Activated CD8-positive, alpha-beta T cell treated with anti-CD3 and anti-CD28 coated beads for 36 hours (primary cell): ENCODE measurements at places on chromosomes 6 and 20. TPM values are rescaled to one million over a fixed set of nuclear protein-coding genes. Genes with fewer than 3 reads are reported as not detected.

DNA sequence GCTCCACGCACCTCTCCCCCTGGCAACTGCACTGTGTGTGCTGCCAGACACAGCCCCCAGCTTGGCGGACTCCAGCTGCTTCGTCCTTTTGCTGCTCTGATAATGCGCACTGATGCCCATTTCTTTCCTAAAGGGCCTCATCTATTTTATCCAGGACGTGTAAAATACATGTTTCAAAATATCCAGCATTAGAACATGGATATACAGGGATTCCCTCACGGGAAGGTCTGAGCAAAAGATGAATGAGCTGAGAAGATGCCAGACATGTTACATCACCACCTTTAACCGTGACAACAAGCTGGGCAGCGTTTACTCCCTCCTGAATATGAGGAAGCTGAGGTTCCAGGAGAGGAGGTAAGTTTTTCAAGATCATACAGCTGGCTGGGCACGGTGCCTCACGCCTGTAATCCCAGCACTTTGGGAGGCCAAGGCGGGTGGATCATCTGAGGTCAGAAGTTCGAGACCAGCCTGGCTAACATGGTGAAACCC lies 32.8 kb downstream of the TNXB start:
- no peak for DNase-seq

DNA sequence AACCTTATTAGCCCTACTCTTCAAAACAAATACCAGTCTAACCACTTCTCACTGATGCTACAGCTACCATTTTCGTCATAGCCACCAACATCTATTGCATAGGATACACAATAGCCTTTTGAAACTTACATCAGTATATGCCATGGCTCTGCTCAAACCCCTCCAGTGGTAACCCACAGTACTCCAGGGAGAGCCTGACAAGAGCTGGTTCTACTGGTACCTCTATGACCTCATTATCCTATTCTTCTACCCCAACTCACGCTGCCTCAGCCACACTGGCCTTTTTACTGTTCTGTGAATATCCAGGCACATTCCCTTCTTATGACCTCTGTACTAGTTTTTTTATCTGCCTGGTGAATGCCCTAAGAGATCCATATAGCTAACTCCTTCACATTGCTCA lies 157.6 kb downstream of the ARHGAP18 start:
- DNase-seq, result no peak

GRCh38 chr6:144029452-144029851 lies 21.4 kb upstream of the PLAGL1 start:
- no peak for DNase-seq

GRCh38 chr6:136703331-136703865 lies 88.9 kb downstream of the MAP3K5 start:
- DNase-seq, result no peak

GRCh38 chr6:41677124-41677921 lies 39.1 kb downstream of the MDFI start:
- no peak for DNase-seq

The NOX3 gene
- total RNA-seq, result not detected

DNA sequence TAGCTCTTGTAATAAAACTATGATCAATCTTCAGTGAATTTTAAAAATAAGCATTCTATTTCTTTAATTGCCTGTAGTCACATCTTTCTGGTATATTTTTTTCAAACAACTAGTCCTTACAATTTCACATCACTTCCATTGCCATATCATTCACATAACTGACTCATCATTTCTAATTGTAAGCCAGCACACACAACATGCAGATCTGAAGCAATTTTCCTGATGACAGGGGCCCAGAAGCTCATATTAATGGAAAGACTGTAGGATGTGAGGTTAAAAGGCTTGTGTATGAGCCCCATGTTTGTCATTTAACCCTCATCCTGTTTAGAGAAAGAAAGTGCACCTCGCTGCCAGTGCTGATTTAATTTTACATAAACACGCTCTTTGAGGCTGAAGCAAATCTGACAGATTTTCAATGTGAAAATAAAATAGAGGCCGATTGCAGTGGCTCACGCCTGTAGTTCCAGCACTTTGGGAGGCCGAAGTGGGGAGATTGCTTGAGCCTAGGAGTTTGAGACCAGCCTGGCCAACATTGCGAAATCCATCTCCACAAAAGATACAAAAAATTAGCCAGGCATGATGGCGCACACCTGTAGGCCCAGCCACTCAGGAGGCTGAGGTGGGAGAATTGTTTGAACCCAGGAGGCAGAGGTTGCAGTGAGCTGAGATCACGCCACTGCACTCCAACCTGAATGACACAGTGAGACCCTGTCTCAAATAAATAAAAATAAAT lies 40.1 kb upstream of the LTV1 start:
- no peak for DNase-seq

DNA sequence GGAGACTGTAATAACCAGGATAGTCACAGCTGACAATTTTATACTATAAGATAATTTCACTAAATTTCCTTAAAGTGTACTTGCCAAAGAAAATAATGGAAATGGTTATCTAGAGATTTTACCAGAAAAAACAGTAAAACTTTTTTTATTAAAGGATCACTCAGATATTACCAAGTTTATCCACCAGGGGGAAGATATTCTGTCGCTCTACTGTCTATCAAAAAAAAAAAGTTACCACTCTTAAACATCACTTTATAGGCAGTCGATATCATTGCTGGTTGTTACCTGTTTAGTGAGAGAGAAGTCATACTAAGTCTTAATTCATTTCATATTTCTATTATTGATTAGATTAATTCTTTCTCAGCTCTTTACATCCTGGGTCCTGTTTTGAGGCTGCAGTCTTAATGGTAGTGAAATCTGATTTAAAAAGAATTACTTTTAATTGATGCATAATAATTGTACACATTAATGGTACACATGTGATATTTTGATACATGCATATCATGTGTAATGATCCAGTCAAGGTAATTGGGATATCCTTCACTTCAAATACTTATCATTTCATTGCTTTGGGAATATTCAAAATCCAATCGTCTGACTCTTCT lies 18.9 kb downstream of the L3MBTL3 start:
- DNase-seq, result no peak

- no peak for DNase-seq
These were observed 27.3 kb upstream of the STX16 start for GRCh38 chr20:58623579-58624473.

The OLIG3 gene
- total RNA-seq, result 0.67 TPM

GRCh38 chr6:152170702-152171667 lies 363.5 kb downstream of the ESR1 start:
- peak; percentile 76 for DNase-seq
